HFF-Myc (cell line): ENCODE measurements at places on chromosomes 5 and 9.

DNA sequence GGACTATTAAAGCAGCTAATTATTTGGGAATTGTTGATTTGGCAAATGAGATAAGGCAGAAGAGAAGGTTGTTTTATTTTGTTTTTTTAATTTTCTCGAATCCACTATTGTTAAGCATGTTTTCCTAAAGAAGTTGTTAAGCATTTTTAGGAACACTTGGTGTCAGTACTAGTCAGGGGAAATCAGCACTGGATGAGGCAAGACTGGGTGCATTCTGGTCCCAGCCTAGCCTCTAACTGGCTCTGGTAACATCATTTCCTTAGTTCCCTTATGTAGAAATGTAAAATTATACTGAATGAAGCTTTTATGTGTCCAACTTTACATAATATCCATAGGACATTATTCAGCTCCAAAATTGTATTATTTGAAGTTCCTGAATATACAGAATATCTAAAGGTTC, 196.1 kb downstream of the PCSK5 start:
- no peak for DNase-seq

DNA sequence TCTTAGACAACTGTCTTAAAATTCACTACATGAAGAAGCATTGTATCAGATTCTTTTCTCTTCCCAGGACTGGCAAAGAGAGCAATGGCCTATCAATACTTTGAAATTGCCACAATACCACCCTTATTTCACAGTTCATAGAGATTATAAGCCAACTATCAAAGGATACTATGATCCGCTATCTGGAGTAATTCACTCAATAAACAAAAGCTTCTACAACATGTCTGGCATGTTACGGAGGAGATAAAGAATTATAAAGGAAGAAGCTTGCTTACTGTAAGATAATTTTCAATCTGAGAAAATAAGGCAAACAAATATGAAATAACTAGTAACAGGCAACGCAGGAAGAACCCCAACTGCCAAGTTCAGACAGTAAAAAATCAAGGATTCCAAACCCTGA, 114.8 kb downstream of the GNAQ start:
- no peak for DNase-seq

DNA sequence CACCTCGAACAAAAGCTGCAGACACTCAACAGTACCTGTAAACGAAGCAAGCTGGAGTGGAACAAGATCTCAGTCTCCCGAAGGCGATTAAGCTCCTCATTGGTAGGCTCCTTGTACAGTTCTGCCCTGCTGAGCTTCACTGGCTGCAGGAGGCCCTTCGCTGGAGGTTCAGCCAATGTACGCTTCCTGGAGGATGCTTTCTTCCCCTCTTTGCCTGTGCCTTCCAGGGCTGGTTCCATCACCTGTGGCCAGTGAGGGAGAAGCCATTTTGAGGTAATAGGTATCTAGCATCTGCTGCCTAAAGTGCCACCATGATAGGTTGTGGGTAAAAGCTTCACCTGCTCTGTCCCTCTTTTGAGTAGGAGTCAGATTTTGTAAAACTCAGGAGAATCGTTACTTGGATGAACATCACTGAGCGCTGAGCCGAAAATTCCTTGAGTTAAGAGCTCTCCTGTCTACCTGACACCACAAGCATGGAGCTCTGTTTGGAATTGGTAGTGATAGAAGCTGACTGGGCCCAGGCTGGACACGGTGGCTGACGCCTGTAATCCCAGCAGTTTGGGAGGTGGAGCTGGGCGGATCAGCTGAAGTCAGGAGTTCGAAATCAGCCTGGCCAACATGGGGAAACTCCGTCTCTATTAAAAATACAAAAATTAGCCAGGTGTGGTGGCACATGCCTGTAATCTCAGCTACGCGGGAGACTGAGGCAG, 1.4 kb downstream of the NOL6 start:
- no peak for DNase-seq

DNA sequence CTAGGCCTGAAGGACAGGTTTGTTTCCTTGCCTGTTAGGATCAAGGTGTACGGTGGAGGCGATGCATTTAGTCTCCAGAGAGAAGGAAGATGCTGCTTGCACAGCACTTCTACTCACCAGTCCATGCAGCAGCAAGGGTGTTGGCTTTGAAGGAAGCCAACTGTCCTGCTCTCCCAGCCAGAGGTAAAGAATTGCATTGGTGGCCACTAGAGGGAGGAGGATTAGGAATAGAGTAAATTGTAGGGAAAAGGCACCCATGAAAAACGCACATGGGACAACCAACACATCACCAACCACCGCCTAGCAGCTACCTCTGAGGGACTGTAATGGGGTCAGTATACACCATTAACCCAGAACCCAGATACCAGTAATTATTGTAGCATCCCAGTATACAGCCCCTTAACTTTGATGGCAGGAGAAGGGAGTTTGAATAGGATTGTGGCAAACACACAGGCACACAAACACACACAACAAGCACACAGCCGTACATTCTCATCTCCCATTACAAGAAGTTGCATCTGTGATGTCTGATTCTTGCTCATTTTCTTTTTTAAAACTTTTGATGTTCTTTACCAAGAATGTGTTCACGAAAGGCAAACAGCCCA, 267.7 kb downstream of the ADAMTS6 start:
- DNase-seq, result no peak

DNA sequence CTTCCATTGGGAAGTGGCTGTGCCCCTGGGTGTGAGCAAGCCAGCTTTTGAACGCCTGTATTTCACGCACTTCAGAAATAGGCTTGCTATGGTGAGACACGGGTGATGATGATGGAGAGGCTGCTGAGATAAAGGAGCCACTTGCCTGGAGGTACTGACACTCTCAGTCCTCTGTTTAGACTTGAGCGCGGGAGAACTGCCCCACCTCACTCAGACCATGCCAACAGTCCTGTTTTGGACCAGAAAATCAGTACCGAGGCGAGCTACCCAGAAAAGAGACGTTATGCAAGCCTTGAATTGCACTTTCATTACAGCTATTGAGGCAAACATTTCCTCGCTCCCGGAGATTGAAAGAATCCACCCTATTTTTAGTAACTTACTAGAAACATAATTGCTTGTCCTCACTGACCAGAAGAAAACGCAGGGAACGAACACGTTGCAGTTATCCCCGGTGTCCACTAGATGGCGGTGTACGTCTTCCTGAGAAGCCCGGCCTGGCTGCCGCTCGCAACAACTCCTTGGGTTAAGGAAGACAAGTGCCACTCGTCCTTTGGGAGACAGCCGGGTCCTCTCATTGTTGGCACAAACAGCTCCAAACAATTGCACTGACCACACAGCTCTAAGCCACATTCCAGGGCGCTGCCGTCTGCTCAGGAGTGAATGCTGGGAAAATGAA, 142.4 kb downstream of the PSAT1 start:
- DNase-seq, result peak; percentile 71

DNA sequence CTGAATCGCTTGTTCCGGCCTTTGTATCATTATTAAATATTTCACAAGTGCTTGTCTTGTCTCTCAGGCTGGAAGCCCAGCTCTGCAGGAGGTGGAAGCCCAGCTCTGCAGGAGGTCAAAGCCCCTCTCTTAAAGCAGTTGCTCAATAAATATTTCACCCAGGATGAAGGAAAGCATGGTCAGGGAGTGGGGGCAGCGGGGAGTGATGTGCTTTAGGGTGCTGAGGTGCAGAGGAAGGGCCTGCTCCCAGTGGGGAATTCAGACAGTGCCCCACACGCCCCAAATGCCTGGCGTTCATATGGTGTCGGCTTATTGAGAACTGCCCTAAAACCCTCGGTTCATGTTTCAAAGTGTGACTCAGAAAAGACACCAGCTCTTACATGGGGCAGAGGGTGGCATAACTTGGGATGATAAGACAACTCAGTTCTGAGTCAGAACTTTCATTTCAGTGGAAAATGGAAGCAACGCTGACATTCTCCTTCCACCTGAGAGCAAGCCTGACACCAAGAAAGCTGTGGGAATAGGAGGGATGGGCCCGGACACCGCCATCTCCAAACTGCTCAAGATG, 114.3 kb upstream of the DAP start:
- no peak for DNase-seq

DNA sequence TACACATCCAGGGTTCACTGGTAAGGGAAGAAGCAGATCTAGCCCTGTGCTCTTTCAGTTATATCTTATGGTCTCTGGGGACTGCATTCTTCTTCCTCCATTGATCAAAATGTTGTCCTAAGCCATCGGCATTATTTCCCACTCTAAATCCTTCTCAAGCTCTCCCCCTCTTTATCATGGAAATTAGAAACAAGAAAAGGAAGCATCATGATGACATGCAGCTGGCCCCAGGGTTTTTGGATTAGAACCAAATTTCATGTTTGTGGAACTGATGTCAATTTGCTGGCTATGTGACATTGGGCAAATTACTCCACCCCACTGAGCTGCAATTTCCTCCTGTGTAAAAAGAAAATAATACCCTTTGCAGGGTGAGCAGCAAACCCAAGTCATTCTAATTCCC, 39.5 kb downstream of the MFAP3 start:
- no peak for DNase-seq
